Activated T-cell treated with anti-CD3 and anti-CD28 coated beads, Interleukin-2, amount 50 U/mL, for 72 hours (primary cell): ENCODE measurements at places on chromosomes 3 and 15. TPM values are rescaled to one million over a fixed set of nuclear protein-coding genes. Genes with fewer than 3 reads are reported as not detected.

The NR2C2 gene
- total RNA-seq, result 79.1 TPM

The ARNT2 gene
- total RNA-seq, result 0.07 TPM

The NR2E3 gene
- not detected for total RNA-seq

The EFCC1 gene
- total RNA-seq, result 0.42 TPM

The BFSP2 gene
- total RNA-seq, result not detected

The CRYGS gene
- total RNA-seq, result 7.1 TPM

The GOLGA6C gene
- not detected for total RNA-seq

The ARHGAP31 gene
- total RNA-seq, result 12.7 TPM

DNA sequence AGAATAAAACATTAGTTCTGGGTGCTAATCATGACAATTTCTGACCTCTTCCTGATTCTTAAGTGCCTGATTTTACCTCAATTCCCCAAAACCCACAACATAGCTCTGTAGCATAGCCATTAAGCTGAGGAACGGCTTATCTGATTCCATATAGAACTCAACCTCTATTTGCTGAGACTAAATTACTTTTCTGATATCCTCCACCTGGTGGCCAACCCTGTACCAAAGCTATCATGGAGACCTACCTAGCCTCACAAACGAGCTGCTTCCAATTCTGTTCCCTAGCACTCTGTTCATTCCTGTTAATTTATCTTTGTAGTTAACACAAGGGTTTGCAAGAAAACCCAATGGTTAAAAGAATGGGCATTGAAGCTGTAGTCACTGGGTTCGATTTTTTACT, 245.2 kb downstream of the PLOD2 start:
- no peak for DNase-seq
- no peaks in the 10 kb centered on the region for H3K36me3 ChIP-seq
- no peaks in the 10 kb centered on the region for H3K4me1 ChIP-seq

DNA sequence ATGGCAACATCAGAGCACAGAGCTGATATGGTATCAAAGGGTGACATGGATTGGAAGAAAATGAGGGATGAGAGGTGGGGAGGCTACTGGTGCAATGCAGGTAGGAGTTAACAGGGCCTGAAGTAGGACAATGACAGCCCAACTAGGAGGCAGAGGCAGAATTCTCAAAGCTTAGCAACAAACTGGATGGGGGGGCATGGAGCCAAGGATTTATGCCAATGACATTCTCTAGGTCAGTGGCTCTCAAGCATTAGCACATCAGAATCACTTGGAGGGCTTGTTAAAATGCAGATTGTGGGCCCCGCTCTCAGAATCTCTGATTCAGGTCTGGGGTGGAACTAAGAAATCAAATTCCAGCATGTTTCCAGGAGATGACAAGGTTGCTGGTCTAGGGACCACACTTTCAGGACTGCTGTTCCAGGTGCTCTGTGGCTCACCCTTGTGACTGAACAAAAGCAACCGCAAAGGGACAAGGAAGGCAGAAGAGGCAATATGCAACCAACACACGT, 98.0 kb upstream of the TNIK start:
- DNase-seq, result no peak
- peaks cover 3% of the 10 kb centered on the region for H3K36me3 ChIP-seq
- H3K4me1 ChIP-seq, result peaks cover 46% of the 10 kb centered on the region
- no peaks in the 10 kb centered on the region for H3K27me3 ChIP-seq
- no peak overlapping the region for H3K4me3 ChIP-seq

- H3K36me3 ChIP-seq, result no peaks in the 10 kb centered on the region
- no peaks in the 10 kb centered on the region for H3K27me3 ChIP-seq
- H3K27ac ChIP-seq, result peak overlapping the region; percentile 5
- H3K4me1 ChIP-seq, result peaks cover 91% of the 10 kb centered on the region
Measured at GRCh38 chr3:71414189-71414927, 169.2 kb downstream of the FOXP1 start.

GRCh38 chr15:99668533-99669182, 64.6 kb downstream of the LYSMD4 start:
- no peak for DNase-seq
- no peaks in the 10 kb centered on the region for H3K36me3 ChIP-seq
- no peaks in the 10 kb centered on the region for H3K4me1 ChIP-seq
- no peak overlapping the region for H3K4me3 ChIP-seq
- H3K27ac ChIP-seq, result no peak overlapping the region

GRCh38 chr3:27521179-27521871, 37.1 kb upstream of the SLC4A7 start:
- no peak overlapping the region for H3K27ac ChIP-seq
- peaks cover 4% of the 10 kb centered on the region for H3K4me1 ChIP-seq
- no peaks in the 10 kb centered on the region for H3K36me3 ChIP-seq
- no peak for DNase-seq
- no peaks in the 10 kb centered on the region for H3K27me3 ChIP-seq

GRCh38 chr3:50645378-50645777, 28.4 kb downstream of the MAPKAPK3 start:
- H3K36me3 ChIP-seq, result peaks cover 2% of the 10 kb centered on the region
- no peaks in the 10 kb centered on the region for H3K27me3 ChIP-seq
- no peak for DNase-seq
- H3K27ac ChIP-seq, result no peak overlapping the region
- no peak overlapping the region for H3K4me3 ChIP-seq

DNA sequence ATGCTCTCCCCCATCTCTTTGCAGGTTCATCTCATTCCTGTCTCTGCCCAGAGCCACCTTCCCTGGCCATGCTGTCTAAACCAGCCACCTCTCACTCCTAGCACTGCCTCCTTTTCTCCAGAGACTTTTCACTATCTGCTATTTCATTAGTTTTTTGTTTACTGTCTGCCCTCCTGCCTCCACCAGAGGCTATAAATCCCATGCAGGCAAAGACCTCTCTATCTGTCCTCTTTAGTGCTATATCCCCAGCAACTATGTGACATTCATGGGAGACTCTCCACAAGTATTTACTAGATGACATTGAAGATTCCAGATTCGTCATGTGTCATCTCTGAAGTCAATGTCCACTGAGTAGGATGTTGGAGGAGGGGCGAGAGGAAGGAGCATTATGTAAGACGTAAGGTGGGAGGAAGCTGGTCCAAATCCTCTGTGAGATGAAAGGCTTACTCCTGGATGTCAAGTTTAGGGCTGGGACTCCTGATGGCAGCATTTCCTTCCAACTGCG, 3.4 kb upstream of the FAM43A start:
- no peaks in the 10 kb centered on the region for H3K36me3 ChIP-seq
- no peak overlapping the region for H3K27ac ChIP-seq
- peaks cover 38% of the 10 kb centered on the region for H3K27me3 ChIP-seq

DNA sequence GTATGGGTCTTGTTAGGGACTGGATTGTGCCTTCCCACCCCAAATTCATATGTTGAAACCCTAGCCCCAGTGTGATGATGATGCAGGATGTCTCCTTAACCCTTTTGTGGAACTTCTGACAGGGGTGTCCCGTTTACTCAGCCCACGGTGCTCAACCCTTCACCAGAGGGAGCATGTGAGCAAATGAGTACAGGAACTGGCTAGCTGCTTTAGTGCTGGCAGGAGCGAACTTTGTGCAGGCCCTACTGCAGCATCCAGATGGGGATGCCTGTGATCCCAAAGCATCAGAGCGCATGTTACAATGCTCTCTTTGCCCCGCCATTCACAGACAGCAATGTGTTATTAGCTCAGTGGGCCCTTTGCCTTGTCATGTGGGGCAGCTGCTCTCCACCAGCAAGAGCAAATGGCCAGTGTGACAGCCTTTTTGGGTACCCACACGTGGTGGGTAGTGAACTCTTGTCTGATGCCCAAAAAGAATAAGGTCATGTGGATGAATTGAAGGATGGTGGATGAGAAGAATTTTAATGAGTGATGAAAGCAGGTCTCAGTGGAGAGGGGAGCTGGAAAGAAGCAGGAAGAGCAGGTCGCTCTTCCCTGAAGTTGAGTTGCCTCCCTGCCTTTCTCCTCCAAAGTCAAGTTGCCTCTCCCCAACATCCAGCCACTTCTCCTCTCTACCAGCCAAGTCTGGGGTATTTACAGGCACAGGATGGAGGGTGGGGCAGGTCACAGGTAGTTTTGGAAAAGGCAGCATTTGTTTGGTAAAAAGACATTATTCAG, 63.3 kb upstream of the STRIT1 start:
- peaks cover 12% of the 10 kb centered on the region for H3K27me3 ChIP-seq
- no peaks in the 10 kb centered on the region for H3K4me1 ChIP-seq
- no peaks in the 10 kb centered on the region for H3K36me3 ChIP-seq
- H3K27ac ChIP-seq, result no peak overlapping the region
- H3K4me3 ChIP-seq, result no peak overlapping the region

DNA sequence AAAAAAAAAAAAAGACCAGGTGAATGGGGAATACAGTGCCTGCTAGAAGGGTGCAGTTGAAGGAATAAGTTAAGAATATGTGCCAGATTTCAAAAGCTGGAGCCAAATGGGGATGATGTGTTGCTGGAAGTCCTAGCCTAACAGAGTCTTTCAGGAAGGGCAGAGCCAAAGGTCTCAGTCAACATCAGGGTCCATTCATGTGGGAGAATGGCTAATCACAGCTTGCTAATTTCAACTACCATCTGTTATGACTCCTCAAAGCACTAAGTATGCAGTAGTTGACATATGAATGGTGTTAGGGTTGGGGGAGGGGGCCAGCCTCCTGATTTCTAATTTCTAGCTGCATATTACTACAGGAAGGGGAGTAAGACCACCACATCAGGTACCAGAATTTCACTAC, 4.4 kb downstream of the ZBTB38 start:
- H3K4me3 ChIP-seq, result peak overlapping the region; percentile 34
- DNase-seq, result no peak
- no peaks in the 10 kb centered on the region for H3K36me3 ChIP-seq
- no peaks in the 10 kb centered on the region for H3K27me3 ChIP-seq

GRCh38 chr3:111610612-111611054, 15.5 kb upstream of the ZBED2 start:
- peak; percentile 58 for DNase-seq
- peaks cover 21% of the 10 kb centered on the region for H3K36me3 ChIP-seq
- peak overlapping the region; percentile 96 for H3K4me3 ChIP-seq
- H3K4me1 ChIP-seq, result peaks cover 100% of the 10 kb centered on the region

DNA sequence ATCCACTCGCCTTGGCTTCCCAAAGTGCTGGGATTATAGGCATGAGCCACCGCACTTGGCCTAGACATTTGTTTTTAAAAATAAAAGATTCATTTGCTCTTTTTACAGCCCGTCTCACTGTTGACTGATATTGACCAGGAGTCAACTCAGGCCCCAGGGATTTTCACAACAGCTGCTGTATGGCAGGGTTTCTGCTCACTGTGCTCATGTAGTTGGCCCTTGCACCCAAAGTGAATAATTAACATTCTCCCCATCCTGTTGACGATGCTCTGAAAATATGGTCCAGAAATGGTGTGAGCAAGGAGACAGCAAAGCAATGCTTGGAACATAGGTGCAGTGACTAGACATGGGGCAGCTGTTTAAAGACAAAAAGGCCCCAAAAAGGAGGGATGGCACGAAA, 2.9 kb upstream of the CCR5 start:
- peaks cover 59% of the 10 kb centered on the region for H3K27me3 ChIP-seq
- no peak overlapping the region for H3K4me3 ChIP-seq
- DNase-seq, result no peak
- H3K36me3 ChIP-seq, result no peaks in the 10 kb centered on the region
- peaks cover 40% of the 10 kb centered on the region for H3K4me1 ChIP-seq

GRCh38 chr3:14472471-14473351, 67.4 kb downstream of the GRIP2 start:
- no peak overlapping the region for H3K27ac ChIP-seq
- peak; percentile 16 for DNase-seq
- H3K27me3 ChIP-seq, result no peaks in the 10 kb centered on the region
- no peaks in the 10 kb centered on the region for H3K36me3 ChIP-seq
- H3K4me1 ChIP-seq, result peaks cover 5% of the 10 kb centered on the region
- H3K4me3 ChIP-seq, result no peak overlapping the region

- peaks cover 21% of the 10 kb centered on the region for H3K4me1 ChIP-seq
- peaks cover 3% of the 10 kb centered on the region for H3K36me3 ChIP-seq
- H3K4me3 ChIP-seq, result no peak overlapping the region
Measured at GRCh38 chr15:85350395-85350794, 30.0 kb upstream of the AKAP13 start.

- H3K36me3 ChIP-seq, result no peaks in the 10 kb centered on the region
- DNase-seq, result no peak
- peaks cover 26% of the 10 kb centered on the region for H3K27me3 ChIP-seq
- no peak overlapping the region for H3K4me3 ChIP-seq
Measured at GRCh38 chr3:5428607-5429516, 241.4 kb downstream of the EDEM1 start.

DNA sequence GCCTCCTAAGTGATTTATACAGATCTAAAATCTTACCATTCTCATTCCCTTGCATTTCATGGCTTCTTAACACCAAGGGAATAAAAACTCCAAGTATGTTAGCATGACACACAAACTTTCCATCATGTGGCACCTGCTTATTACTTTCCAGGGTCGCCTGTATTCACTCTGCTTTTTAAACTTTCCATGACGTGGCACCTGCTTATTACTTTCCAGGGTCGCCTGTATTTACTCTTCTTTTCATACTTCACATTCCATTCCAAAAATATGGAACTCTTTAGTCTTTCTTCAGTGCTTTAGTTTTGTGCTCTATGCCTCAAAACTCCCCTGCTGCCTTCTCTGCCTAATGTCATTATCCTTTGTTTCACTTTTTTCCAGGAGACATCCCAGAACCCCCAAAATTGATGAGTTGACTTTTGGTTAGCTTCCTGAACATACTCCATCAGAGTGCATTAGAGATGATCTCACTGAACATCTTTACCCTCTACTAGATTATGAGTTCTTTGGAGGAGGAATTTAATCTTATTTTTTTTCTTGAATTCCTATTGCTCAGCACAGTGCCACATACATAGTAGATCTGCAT, 47.0 kb downstream of the CALML4 start:
- DNase-seq, result no peak
- H3K27me3 ChIP-seq, result no peaks in the 10 kb centered on the region
- no peak overlapping the region for H3K4me3 ChIP-seq
- no peak overlapping the region for H3K27ac ChIP-seq
- H3K36me3 ChIP-seq, result peaks cover 27% of the 10 kb centered on the region

GRCh38 chr3:169661361-169662131, 2.0 kb downstream of the MECOM start:
- no peak overlapping the region for H3K27ac ChIP-seq
- H3K36me3 ChIP-seq, result no peaks in the 10 kb centered on the region
- peak; percentile 28 for DNase-seq
- H3K27me3 ChIP-seq, result peaks cover 87% of the 10 kb centered on the region

- DNase-seq, result no peak
- no peaks in the 10 kb centered on the region for H3K4me1 ChIP-seq
Measured at GRCh38 chr15:64947211-64947610, 35.5 kb downstream of the ANKDD1A start.

DNA sequence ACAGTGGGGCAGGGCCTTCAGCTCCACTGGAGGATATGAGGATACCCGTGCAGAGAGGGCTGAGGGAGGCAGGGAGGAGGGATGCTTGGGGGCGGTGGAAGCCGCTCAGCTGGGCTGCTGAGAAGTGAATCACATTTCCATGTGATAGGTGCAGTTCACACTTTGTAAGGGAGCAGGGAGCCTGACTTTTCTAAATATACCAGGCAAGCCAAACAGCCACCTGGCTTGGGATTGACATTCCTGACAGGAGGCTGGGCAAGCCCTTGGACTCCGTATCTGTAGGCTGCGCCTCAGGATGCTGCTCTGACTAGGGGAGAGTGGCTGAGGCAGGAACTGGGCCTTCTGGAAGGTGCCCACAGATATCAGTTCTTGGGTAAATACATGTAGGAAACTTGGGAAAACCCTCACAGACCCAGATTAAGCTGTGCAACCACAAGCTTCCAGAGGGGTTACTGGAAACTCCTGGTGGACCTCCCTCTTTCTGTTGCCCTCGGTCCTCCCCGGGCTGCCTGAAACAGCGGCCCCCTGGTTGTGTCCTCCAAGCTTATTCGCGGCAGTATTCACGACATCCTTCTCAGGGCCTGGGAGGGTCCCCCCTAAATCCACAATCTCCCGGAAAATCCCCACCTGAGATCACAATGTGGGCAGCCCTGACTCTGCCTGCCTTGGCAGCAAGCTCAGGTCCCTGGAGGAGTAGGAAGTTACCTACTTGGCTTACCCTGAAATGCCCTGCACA, 33.0 kb upstream of the ADCY5 start:
- H3K27ac ChIP-seq, result no peak overlapping the region
- no peak for DNase-seq
- H3K27me3 ChIP-seq, result no peaks in the 10 kb centered on the region
- no peaks in the 10 kb centered on the region for H3K4me1 ChIP-seq
- no peak overlapping the region for H3K4me3 ChIP-seq
